ENCODE measurements at places on chromosomes 3 and 15. TPM values are rescaled to one million over a fixed set of nuclear protein-coding genes. Genes with fewer than 3 reads are reported as not detected.

GRCh38 chr15:74616366-74616939 is 817 bp downstream of the CLK3 start:
- DNase-seq, result peak; percentile 83

DNA sequence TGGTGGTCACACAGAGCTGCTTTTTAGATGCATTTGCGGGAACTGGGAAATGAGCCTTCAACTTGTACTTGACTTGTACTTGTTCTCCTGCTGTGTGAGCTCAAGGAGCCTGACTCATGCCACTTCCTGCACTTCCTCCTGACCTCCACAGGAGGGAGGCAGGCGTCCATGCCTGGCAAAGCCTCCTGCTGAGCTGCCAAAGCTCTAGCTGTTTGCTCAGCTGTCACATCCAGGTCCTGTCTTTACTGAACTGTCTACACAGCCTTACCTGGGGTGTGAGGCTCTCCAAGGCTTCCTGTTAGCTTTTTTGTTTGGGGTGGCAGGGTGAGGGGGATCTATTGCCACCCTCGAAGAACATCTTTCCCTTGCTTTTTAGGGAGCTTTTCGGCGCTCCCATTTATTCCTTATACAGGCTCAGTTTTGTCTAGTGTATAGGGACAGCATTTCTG is 6.4 kb downstream of the THPO start:
- peak; percentile 91 for DNase-seq

TLR9 gene
- total RNA-seq, result 0.09 TPM

DNA sequence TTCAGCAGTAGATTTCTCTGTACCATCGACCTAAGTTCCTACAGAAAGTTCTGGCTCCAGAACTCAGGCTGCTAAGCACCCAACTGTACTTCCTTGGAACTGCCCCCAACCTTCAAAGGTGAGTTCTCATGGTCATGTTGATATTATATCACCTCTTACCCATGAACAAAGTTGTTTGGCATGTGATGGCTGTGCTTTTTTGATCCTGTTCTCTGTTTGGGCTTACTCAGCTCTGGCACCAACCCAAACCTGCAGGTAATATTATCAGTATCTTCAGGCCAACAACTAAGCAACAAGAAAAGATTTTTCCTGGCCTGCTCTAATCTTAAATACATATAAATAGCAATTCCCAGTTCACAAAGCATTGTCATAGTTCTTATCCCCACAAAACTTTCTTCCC is 318.7 kb upstream of the LMCD1 start:
- DNase-seq, result no peak

- DNase-seq, result no peak
Measured at GRCh38 chr3:81728766-81729544, 32.5 kb downstream of the GBE1 start.

DNA sequence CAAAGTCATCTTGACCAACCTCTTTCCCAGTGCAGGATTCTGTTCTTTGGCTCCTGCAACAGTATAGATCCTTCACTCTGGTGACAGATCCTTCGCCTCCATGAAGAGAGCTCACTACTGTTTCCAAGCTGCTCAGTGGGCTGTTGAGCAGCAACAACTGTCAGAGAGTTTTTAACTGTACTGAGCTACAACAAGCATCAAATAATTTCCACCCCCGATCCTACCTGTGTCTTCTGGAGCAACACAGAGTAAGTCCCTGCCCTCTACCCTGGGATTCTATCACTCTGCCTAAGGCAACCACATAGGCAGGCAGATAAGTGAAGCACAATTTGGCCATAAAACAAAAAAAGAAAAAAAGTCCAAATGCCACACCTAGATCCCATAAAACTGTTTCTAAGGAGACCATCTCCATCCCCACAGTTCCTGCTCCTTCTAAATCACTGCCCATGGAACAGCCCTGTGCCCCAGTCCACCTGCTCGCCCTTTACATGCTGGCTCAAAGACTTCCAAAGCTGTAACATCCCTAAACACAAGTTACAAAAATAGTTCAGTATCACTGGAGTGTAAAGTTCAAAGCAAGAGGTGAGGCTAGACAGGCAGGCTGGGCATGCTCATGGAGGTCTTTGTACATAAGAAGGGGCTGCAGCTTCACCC is 37.8 kb upstream of the ANPEP start:
- DNase-seq, result no peak

GRCh38 chr3:160437083-160437455 is 12.5 kb downstream of the TRIM59 start:
- no peak for DNase-seq

DNA sequence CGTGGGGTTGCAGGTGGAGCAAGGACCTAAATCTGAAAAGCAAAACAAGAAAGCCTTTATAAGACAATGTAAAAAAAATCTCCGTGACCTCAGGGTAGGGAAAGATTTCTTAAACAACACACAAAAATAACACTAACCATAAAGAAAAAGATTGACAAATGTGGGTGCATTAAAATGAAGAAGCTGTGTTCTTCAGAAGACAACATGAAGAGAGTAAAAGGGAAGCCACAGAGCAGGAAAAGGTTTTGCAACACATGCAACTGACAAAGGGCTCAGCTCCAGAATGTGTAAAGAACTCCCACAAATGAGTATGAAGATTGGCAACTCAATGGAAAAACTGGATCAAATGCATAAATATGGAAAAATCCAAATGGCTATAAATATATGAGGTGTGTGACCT is 74.2 kb downstream of the MAGEF1 start:
- no peak for DNase-seq

DNA sequence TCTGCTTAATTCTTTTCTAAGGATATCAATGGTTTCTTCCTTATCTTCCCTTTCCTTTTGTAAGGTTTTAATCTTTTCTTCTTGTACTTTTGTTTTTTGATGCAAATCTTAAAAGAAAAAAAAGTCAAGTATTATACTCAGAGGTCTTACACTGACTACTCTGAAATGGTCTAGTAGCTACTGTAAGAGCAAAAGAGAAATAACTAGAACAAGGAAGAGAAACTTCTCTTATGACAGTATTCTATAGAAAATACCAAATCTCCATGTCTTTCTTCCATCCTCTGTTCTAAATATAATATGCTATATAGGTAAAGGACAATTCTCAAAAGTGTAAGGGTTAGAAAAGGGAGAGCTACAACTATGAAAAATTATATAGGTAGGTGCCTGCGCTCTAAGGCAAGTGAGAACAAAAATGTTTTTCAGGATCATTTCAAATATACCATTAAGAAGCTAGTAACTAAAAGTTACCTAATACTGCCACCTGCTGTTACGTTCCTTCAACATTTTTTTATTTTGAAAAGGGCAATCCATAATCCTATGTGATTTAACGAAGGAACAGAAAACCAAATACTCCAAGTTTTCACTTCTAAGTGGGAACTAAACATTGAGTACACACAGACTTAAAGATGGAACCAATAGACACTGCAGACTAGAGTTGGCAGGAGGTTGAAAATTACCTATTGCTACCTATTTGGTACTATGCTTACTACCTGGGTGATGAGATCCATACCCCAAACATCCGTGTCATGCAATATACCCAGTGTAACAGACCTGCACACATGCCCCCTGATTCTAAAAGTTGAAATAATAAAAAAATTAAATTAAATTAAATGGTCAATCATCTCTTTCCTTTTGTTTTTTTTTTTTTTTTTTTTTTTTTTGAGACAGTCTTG is 36.7 kb downstream of the CIP2A start:
- DNase-seq, result no peak

DNA sequence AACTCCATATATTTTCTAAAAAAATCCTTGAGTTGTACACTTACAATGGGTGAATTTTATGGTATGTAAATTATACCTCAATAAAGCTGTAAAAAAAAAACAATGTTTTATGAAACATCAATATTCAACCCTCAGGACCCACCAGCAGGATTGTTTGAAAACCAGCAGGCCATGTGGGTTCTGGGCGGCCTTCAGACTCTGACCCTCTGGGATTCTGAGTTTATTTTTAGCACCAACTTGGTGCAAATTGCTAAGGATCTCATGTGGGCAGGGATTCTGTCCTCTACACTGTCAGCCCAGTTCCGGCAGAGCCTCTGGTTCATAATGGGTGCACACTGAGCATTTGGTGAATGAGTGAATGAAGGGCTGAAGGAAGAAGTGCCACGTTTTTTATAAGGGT is 24.2 kb upstream of the TSEN2 start:
- no peak for DNase-seq

CGNL1 gene
- total RNA-seq, result 57.0 TPM

DNA sequence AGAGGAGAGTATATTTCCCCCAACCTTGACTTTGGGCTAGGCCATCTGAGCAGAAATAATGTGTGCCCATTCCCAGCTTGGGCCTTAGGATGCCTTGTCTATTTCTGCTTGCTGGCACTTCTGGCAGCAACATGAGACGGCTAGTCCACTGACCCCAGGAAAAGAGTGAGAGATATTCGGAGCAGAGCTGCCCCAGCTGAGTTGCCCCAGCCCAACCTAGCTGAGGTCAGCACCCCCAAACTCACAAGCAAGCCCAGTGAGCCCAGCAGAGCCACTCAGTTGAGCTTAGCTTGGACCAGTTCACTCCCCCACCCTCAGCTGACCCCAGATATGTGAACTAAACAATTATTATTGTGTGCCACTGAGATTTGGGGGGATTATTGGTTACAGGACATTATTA is 20.2 kb downstream of the ITGA11 start:
- no peak for DNase-seq

DNA sequence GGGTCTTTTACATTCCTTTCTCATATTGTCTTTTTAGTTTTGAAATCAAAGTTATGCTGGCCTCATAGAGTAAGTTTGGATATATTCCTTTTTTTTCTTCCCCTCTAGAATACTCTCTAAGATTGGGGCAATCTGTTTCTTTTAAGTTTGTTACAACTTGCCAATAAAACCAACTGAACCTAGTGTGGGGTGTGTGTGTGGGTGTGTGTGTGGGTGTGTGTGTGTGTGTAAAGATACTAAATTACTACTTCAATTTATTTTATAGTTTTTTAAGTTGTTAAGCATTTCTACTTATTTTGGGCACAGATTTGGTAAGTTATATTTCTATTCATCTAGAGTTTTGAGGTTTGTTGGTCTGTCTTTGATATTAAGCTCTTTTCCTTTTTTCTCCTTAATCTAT is 198.2 kb upstream of the TMC3 start:
- DNase-seq, result no peak

TIGIT gene
- total RNA-seq, result 0.23 TPM

LOXL1 gene
- total RNA-seq, result 17.4 TPM

DNA sequence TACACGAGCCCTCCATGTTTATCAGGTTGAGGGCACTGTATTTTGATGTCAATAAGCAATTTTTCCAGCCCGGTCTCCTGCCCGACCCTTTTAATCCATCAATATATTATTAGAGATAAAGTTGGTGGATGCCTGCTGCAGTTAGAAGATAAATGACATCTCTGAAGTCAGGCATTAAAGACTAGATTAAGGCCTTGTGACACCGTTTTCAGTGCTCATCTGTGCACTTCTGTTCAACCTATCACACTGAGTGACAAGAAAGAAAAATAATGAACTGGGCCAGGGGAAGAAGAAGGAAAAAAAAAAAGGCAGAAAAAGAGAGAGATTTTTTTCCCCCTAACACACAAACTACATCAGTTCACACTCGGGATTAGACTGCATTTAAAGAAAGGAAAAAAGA is 371.8 kb downstream of the IL20RB start:
- DNase-seq, result no peak

Measured in right cardiac atrium (tissue), 5 donors.